ENCODE measurements at places on chromosomes 2 and 18.

GRCh38 chr2:149741646-149742045 lies 154.1 kb upstream of the MMADHC start:
- no peak for DNase-seq

DNA sequence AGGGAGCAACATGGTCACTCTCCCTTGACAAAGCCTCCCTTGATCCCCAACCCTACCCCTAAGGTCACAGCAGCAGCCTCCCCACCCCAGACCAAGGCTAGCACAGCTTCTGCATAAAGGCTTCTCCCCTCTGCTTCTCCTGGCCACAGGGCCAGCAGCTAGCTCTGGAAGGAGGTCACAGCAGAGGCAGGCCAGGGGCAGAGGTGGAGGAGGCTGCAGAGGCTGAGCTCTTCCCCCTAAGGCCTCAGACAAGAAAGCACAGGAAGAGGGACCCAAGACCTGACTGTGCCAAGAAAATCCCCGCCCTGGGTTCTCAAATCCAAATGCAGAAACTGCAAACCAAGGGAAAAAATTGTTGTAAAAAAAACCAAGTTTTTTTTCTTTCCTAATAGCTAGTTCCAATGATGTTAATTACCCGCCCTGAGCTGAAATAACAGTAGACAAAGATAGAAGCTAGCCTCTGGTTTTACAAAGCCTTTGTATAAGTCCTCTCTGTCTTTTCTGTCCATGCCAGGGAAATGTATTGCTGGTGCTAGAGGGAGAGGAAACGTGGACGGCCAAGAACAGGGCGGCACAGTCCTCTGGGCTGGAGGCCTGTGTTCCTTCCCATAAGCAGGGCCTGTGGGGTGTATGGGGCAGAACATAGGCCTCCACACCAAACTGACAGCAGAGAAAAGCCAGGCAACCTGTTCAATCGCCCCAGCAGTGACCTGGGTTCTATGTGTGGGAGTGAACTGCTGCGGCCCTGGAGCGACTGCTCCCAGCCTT lies 79.5 kb downstream of the POLR1A start:
- no peak for DNase-seq

GRCh38 chr2:128465246-128466170 lies 146.8 kb upstream of the HS6ST1 start:
- no peak for DNase-seq

DNA sequence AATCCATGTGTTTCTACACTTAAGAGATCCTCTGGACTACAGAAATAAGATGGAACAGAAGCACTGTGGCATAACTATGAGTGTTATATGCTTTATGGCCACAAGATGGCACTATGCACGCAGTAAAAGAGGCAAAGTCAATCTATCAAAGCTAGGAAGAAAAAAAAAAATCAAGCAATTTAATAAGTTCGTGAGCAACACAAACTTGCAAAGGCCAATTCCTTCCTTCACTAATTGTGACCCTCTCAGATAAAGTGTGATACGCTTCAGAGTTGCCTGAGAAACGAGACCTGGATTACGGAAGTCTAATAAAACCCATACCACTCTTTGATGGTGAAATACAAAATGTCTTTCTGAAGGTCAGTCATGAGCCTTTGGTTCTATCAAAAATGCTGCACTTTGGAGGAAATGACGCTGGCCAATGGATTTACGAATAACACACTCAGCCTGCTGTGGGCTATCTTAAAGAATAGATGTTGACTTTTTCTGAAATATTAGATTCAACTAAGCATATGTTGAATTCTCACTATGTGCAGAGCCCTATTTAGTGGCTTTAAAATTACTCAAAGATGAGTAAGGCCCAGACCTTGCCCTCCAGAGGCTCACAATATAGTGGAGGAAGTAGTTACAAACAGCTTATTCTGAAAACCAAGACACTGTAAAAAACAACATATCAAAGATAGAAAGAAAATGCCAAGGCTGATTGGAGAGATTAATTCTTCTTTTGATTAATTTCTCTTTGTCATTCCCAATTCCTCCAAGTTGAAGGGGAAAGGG lies 35.5 kb upstream of the TTR start:
- DNase-seq: no peak

GRCh38 chr2:164831887-164832286 lies 9.7 kb downstream of the COBLL1 start:
- DNase-seq: no peak

- no peak for DNase-seq
Observed at GRCh38 chr2:233153146-233153798, 93.1 kb downstream of the INPP5D start.

- no peak for DNase-seq
Observed at GRCh38 chr2:122363885-122364284, 608.4 kb downstream of the TSN start.

GRCh38 chr2:192215096-192215877 lies 20.6 kb upstream of the TMEFF2 start:
- no peak for DNase-seq

DNA sequence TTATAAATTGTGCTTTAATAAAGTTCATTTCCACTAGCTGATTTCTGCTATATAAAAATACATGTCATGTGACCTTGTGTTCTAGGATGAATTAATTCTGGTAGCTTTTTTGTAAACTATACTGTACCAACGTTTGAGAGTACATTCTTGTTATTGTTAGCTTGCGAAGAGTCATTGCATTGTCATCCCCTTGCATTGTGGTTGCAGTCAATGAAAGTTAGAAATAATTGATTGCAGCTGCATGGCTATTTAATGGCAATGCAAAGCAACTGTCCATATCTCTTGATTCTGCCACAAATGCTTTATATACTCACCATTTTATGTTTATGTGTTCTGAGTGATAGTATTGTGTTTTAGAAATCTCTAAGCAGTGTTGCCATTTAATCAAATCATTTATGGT lies 91.6 kb downstream of the ZNF407 start:
- DNase-seq: no peak

DNA sequence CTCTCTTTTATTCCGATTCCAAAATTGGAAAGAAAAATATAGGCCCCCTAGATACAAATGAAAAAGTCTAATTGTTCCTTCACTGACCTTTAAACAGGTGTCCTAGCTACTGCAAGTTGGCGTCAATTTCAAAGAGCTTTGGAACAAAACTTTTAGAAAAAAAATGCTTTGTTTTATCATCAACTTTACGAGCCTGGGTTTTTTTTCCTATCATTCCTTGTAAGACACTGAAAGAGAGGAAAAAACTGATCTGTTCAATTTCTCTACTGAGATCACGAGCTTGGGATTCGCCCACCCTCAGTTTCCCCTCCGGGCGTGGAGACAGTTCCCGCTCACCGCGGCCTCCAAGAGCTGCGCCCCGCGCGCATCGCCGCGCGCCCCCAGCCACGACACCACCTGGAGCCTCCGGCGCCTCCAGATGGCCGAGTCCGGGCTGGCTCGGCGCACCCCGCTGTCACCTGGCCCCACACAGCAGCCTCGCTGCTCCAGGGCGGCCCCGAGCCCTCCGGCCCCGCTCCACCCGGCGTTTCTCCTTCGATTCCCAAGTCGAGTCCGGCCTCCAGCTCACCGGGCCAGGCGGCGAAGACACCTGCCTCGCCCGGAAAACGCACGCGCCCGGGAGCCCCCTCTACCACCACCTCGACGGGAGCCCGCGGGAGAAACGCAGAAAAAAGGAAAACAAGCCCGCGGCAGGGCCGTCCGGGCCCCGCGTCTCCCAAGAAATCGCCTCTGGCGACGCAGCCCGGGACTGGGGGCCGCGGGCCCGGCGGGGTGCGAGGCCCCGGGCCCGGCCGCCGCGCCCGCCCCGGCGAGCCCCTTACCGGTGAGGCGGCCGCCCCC lies 656 bp downstream of the TBC1D8 start:
- DNase-seq: no peak

GRCh38 chr2:12766421-12766879 lies 49.7 kb downstream of the TRIB2 start:
- DNase-seq: no peak

DNA sequence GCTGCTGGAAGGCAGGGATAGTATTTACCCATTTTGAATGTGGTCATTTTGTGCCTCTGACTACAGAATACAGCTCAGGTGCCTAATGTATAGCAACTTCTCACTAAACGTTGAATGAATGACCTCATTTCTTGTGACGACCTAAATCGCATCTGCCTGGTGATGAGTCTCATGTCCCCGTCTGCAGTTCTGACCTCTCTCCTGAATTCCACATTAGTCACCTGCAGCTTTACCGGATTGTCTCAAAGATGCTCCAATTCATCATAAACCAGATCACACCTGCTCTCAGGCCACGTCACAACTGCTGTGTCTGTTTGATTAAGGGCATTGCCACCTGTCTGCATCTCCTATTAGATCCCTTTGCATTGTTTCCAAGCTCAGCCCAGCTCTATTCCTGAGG lies 133.6 kb upstream of the MYT1L start:
- no peak for DNase-seq

DNA sequence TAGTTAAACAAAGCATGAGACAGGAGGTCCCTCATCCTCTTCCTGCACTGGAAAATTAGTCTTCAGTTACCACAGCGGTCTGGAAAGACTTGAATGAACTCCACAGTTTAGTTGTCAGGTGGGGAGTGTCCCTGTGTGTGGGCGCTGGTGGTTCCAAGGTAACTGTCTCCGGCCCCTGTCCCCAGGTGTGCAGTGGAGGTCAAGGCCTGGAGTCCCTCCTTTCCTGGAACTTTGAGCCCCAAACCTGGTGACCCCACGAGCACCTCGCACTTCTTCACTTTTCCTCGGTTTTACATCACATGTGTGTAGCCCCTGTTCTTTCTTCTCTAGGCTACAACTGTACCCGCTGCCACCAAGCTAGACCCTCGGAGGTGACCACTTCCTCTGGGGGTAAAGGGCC lies 28.0 kb upstream of the INHBB start:
- no peak for DNase-seq

GRCh38 chr2:121828281-121828731 lies 72.9 kb downstream of the TSN start:
- DNase-seq: no peak

- no peak for DNase-seq
Observed at GRCh38 chr2:219430633-219431615, 3.7 kb upstream of the SPEG start.

DNA sequence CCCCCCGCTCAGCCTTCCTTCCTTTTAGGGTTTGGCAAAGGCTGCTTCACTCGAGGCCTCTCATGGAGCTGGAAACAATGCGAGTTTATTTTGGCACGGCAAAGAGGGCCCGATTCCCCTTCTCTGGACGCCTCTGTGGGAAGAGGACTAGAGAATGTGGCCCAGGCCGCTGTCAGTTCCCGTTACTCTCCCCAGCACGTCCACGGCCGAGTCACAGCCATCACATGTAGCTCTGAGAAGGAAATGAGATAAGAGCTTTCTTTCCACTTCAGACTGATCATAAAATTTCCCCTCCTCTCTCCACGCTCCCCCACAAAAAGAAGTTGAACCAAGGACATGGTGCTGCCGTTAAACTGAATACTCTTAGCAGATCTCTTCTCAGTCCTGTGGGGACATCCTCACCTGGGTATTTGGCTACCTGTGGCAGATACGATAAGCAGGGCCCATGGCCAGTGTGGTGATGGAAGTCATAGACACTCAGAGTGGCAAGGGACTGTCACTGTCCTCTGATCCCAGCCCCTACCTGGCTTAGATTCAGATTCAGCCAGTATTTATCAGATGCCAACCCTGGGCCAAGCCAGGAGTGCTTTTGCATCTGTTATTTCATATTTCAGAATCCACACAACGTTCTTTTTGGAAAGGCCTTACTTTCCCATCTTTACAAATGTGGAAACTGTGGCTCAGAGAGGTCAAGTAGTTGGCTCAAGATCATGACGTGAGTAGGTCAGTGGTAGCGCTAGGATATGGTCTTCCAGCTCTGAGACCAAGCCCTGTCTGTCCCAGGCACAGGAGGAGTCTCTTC lies 101.2 kb downstream of the MCFD2 start:
- no peak for DNase-seq

GRCh38 chr2:203340791-203341487 lies 12.7 kb downstream of the ABI2 start:
- no peak for DNase-seq

- no peak for DNase-seq
Observed at GRCh38 chr2:35503738-35504199, 851.8 kb upstream of the CRIM1 start.

GRCh38 chr18:51563396-51563795 lies 365.9 kb upstream of the MEX3C start:
- DNase-seq: no peak

GRCh38 chr2:102126169-102126568 lies 16.4 kb upstream of the IL1R1 start:
- DNase-seq: no peak

- no peak for DNase-seq
Observed at GRCh38 chr2:227880460-227880859, 9.0 kb downstream of the DAW1 start.

DNA sequence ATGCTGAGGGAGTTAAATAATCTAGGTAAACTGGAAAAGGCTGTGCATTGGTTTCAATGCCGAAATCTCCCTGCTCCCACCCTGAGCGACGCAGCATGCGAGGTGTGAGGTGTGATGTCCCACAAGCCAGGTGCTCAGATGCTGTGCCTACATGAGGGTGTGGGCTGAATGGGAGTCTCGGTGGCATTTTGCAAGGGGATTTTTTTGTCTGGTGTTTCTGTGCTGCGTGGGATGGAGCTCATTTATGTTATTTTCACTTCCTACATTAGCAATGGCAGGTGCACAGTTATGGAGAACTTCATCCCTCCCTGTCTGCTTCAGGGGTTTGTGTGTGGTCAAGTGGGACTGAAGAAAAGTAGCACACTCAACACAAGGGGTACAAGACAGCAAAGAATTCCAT lies 110.2 kb upstream of the CCDC68 start:
- no peak for DNase-seq

DNA sequence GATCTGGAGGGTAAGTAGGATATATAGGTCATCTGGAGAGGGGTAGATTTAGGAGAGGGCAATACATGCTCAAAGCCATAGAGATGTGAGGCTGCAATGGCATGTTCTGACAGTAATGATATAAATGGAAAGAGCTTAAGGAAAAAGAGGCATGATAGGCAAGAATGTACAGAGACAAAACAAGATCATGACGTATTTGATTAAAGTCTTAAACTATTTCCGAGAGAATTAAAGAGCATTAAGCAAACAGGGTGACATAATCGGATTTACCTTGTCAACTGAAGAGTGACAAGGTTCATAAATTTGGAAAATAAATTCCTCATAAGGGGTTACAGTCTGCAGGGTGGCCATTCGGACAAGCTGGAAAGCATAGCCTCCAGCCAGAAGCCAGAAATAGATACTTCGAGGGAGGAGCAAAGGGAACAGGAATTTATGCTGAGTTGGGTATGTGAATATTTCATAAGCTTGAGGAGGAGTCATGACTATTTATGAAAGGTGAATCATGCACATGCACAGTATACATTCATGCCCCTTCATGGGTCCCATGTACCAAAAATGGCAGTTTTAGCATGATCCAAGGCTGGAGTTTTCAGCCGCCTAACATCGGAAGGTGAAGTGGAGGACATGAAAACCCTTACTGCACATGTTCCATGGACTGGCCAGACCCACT lies 396.2 kb upstream of the VWC2L start:
- no peak for DNase-seq

- DNase-seq: no peak
Observed at GRCh38 chr2:142892715-142893114, 15.3 kb downstream of the KYNU start.

DNA sequence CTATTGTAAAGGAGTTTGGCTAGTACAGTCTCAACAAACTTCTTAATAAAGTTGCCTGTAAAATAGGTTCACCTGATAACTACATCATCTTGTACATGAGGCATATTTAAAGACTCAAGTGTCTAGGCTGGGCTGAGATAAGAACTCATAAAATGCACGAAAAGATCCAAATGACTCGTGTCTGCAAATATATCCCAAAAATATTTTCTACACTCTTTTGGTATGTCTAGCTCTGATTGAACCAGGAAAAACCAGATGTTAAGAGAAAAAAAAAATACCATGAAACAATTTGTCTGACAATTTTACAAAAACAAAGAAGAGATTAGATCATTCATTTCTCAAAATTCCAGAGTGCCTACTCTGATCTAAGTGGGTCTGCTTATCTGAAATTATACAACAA lies 166.9 kb upstream of the OSR1 start:
- no peak for DNase-seq

Measured in activated CD8-positive, alpha-beta memory T cell treated with anti-CD3 and anti-CD28 coated beads for 1 hour (primary cell).